ENCODE measurements at places on chromosomes 4 and X.

- DNase-seq, result no peak
Measured at GRCh38 chr4:20273793-20274192, 22.1 kb downstream of the SLIT2 start.

GRCh38 chrX:106959901-106960300 lies 39.7 kb downstream of the CLDN2 start:
- peak; percentile 1 for DNase-seq

DNA sequence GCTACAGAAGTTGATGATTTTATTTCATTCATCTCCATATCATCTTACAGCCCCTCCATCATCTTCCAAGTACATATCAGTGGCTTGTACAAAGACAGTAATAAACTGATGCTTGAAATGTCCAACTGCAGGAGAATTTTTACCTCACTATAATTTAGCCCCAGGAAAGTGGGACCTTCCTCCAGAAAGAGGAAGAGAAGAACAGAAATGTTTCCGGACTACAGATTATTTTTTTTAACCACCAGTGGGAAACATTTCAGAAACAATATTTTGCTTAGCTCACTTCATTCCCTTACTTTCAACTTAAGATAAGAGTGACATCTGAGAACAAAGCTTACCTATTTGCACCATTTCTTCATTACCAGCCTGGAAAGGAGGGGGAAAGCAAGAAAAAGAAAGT lies 2.0 kb downstream of the ADAMTS3 start:
- DNase-seq, result no peak

- DNase-seq, result no peak
Measured at GRCh38 chrX:356385-357034, 30.2 kb downstream of the PPP2R3B start.

DNA sequence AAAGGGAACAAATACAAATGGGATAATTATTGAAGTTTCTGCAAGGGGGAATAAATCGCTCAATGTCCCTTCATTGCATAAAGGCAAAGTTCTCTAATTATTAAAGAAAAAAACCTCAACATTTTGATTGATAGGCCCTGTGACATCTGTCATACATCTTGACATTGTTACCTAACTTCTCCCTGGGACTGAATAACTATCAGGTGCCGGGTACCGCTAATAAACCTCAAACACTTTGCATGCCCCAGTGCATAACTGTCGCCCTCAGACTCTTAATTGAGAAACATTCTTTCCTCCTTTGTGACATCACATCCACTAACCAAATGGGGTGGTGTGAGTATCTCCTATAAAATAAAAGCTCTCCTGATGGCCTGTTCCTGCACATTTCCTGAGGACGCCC lies at the start of gene ADAM29:
TSS of gene ADAM29 (plus strand) at position 301 of the 400 bp plus-strand sequence. CDS start 57,168 bp downstream, outside the sequence.
- no peak for DNase-seq

- no peak for DNase-seq
Measured at GRCh38 chrX:74804574-74804973, 120.7 kb downstream of the NEXMIF start.

DNA sequence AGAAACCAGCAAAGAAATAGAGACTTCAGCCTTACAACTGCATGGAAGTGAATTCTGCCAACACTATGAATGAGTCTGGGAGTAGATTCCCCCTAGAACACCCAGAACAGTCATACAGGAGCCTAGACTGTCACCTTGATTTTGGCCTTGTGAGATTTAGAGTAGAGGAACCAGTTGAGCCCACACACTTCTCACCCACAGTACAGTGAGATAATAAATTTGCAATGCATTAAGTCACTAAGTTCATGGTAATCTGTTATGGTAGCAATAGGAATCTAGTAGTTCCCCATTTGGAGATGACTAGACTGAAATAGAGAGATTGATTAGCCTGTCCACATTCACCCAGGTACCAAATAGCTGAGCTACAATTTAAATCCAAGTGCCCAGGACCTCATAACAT lies 59.0 kb downstream of the FAM13A start:
- no peak for DNase-seq

DNA sequence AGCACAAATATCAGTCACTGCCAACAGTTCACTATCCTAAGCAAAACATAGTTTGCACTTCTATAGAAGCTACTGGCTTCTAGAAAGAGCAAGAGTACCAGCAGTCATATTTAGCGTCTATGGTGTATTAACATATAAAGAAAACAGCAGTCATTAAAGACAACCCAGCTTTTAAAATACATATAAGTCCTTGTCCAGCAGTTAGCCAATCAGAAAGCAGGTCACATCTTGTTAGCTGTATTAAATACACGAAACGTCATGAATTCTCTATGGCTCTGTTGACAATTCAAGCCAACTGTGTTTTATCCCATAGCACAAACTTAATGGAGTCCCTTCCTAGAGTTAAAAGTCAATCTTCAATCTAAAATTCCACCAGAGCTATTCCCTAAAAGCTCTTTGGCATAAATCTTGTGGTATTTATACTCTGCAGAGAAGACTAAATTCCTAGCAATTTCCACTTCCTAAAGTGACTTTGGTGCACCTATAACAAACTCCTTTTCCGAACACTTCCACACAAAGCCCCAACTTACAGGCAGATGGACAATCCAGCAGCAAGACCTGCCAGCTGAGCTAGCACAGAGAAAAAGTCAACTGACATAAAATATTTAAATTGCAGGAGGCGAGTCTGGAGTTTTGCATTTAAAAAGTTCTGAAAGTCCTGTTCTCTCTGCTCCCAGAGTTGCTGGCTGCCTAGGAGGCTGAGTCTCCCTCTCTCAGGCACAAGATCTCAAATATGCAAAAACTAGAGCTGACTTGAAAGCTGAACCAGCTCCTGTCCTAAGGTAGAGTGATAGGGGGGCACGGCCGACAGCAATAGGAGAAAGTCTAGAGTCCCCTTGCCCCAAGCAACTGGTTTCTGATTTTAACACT lies 1.3 kb downstream of the LDB2 start:
- no peak for DNase-seq

DNA sequence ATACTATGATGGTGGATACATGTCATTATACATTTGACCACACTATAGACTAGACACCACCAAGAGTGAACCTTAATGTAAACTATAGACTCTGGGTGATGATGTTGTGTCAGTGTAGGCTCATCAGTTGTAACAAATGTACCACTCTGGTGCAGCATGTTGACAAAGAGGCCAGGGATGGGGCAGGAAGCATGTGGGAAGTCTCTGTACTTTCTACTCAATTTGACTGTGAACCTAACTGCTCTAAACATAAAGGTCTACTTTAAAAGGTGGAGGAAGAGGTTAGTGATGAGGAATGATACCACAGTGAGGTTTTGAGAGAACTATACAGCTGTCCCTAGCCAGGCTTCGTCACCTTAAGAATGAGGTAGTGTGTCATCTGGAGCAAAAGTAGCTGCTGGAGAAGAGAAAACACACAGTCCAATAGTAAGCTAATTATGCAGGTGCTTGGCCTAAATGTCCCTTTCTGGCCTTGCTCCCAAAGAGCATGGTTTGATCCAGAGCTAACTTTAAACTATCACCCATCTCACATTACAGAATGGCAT lies 38.4 kb downstream of the GRSF1 start:
- DNase-seq, result no peak
